Activated CD4-positive, alpha-beta T cell treated with anti-CD3 and anti-CD28 coated beads, Interleukin-2, Interleukin-4, amounts not matched to agents 100 ng/mL and 50 ng/mL, durations not matched to agents 16 hours and 8 hours (primary cell): ENCODE measurements at places on chromosomes 2 and 18.

GRCh38 chr18:72652990-72653593 lies 109.0 kb upstream of the CBLN2 start:
- peak; percentile 31 for DNase-seq

DNA sequence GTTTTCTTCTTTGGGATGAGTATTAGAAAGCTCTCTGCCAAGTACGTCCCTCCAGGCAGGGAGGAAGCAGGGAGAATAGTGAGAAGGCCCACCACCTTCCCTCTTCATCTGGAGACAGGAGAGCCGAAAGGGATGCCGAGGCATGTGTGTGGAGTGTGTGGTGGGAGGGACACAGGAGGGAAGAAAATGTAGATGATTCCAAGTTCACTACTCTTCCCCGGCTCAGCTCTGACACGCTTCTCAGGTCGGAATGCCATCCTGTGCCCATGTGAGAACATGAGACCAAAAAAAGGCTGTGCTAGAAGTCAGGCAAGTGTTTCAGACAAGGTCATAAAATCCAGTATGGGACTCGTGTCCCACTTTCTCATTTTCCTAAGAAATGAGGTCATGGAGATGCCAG lies 47.4 kb downstream of the GYPC start:
- no peak for DNase-seq

GRCh38 chr2:46530639-46531038 lies 51.3 kb downstream of the TMEM247 start:
- no peak for DNase-seq

- peak; percentile 32 for DNase-seq
These were observed 70.8 kb downstream of the INPP4A start for GRCh38 chr2:98515250-98515991.

DNA sequence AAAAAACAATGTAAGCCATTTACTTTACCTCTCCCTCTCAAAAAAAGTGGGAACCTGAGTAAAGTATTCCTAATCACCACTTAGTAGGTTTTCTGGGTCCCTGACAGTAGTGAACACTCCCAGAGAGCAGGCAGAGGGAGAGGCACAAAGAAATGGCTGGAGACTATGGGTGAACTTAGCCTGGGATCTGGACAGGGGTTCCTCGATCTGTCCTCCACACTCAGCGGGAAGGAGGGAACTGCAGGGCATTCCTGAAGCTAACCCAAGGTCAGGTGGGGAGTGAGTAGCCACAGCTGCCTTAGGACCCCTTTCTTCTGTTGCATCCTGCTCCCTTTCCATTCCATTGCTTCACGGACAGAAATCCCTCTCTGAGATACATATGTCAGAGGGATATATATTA lies 155.3 kb downstream of the TPGS2 start:
- no peak for DNase-seq

GRCh38 chr18:57997820-57998219 lies 46.2 kb upstream of the NEDD4L start:
- no peak for DNase-seq

GRCh38 chr2:6922201-6922656 lies 5.0 kb downstream of the RNF144A start:
- DNase-seq: no peak

GRCh38 chr2:120920454-120921148 lies 184.9 kb downstream of the GLI2 start:
- no peak for DNase-seq

GRCh38 chr2:192099742-192100141 lies 95.0 kb downstream of the TMEFF2 start:
- no peak for DNase-seq

GRCh38 chr2:85795331-85796045 lies 41.7 kb downstream of the ATOH8 start:
- DNase-seq: no peak

DNA sequence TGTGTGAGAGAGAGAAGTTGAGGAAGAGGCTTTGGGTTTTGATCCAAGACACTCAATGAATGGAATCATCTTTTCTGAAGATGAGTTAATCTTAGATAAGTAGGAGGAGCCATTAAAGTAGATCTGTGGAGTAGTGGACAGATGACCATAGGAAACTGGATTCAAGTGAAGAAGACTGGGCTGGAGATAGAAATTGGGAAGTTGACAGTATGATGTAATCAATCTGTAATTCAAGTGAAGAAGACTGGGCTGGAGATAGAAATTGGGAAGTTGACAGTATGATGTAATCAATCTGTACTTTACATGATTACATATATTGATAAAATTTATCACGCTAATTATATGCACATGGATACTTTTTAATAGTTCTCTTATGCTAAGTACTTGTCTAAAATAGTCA lies 92.8 kb downstream of the PHLPP1 start:
- DNase-seq: no peak

GRCh38 chr2:59297816-59298215 lies 1056.7 kb upstream of the FANCL start:
- DNase-seq: no peak

DNA sequence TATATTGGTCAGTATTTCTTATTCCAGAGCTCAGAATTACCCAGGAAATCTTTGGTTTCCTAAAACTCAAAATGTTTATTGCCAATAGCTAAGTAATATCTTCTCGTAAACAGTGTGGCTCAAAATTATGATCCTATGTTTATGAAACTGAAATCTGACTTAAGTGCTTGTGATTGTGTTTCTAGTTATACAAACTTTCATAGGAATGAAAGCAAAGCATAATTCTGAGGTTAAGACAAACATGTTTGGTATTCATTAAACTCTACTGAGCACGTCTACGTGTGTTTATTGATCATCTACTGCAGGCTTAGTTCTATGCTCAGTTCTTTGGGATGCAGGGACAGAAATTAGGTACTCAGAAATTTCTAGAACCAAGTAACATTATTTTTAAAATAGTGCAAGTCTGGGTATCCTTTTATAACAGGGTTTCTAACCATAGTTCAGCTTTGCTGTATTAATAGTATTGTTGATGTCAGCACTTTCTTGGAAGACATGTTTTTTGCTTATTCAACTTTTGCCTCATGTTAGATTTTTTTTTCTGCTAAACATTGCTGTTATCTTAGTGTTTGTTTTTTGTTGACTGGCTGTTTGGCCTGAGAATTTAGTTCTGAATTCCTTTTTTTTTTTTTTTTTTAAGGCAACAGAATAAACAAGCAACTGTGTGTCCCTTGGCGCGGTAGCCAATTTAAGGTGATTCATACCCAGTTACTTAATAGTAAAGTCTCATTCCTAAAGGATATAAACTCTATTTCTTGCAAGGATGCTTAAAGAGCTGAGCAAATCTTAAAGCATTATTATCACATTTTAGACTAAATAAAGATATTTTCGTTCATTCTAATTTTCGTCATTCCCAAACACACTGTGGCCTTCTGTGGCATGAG lies 31.3 kb downstream of the PTPRM start:
- no peak for DNase-seq

- peak; percentile 100 for DNase-seq
These were observed 520 bp downstream of the SAP130 start for GRCh38 chr2:128027278-128027800.

- DNase-seq: no peak
These were observed 4.0 kb downstream of the DOK1 start for GRCh38 chr2:74558284-74559230.

- DNase-seq: no peak
These were observed 47.0 kb downstream of the TNFRSF11A start for GRCh38 chr18:62372156-62372555.

GRCh38 chr18:22451796-22452195 lies 34.1 kb upstream of the CTAGE1 start:
- no peak for DNase-seq

DNA sequence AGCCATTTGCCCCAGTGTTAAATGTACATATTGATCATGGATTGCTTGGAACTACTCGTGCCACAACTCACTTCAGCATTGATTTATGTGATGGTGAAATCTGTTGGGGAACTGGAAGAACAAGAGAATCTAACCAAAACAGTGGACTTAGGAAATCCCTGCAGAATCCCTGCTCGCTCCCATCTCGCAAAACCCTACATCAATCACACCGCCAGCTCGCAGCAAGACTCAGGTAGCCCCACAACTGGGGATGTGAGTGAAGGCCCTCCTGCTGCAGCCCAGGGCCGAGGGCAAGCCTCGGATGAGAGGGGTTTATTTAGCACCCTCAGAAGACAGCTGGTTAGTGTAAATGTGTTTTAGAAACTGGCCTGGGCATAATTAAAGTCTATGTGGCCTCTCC lies 171.6 kb downstream of the ANAPC1 start:
- DNase-seq: no peak

GRCh38 chr18:5439986-5440696 lies 103.7 kb downstream of the EPB41L3 start:
- DNase-seq: no peak

DNA sequence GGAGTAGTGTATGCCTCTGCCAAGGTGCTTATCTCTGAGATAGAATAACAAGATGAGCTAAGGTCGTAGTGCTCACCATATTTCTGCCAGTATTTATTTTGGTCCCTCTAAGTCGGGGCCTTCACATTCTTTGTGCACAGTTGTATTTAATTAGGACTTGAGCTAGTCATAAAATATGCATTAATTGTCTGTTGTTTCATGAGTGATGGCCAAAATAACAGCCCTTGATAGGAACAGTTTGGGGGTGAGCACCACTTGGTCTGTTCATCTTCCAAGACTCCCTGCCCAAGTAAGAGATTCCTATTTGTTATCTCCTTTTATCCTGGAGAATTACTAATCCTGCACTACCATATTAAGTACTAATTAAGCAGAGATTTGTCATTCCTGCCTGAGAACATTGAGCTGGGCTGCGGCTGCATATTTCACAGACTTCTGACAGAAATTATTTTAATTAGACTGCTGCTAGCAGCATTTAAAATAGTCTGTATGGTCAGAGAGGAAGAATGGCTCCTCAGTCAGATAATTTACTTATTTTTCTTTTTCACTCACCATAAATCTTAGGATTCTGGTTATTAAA lies 435.1 kb downstream of the MTX2 start:
- no peak for DNase-seq

DNA sequence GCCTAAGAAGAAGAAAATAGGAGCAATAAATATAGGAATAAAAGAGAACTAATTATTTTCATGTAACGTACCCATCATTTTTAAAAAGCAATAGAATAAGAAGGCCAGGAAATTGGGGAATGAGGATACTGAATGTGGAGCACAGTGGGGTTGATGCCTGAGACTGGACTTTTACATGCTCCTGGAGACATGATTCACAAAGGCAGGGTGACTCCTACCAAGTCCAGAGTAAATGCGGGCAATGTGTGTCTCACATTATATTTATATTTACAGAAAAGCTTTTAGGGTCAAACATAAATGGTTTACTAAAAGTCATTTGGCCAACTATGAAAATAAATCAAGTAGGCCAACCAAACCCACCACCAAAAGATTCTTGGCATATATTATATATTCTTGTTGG lies 87.9 kb upstream of the COL5A2 start:
- no peak for DNase-seq

- DNase-seq: no peak
These were observed 118.1 kb upstream of the MAP2 start for GRCh38 chr2:209305746-209306196.

DNA sequence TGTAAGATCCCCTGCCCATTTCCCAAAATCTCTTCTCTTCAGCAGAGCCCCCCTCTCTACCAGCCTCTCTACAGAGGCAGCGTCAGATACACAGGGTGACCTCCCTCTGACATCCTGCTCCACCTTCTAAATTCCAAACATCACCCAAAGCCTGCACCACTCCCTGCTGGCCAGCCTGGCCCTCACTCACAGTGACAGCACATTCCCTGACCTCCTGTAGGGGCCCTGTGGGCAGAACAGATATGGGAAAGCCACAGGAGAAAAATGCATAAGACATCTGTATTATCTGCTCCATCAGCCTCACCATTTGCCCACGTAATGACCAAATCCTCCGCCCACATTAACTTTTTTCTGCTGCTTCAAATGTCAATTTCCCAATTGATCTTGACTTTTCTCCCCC lies 40.6 kb downstream of the TRABD2A start:
- no peak for DNase-seq

GRCh38 chr2:604385-604784 lies 72.8 kb downstream of the TMEM18 start:
- no peak for DNase-seq

DNA sequence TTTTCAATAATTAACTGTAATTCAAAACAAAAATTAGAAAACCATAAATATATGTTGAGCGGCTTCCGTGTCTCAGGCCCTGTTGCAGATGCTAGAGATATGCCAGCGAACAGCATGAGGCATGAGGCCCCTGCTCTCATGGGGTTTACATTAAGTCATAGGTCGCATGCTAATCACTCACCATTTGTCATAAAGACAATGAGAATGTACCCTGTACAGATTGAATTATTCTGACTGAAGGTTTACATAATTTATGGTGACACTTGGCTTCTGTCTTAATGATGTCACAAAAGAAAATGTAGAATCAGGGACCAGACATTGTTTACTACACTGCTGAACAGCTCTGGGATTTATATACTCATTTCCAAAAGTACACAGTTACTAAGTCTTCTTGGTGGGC lies 5.9 kb upstream of the VAPA start:
- no peak for DNase-seq

DNA sequence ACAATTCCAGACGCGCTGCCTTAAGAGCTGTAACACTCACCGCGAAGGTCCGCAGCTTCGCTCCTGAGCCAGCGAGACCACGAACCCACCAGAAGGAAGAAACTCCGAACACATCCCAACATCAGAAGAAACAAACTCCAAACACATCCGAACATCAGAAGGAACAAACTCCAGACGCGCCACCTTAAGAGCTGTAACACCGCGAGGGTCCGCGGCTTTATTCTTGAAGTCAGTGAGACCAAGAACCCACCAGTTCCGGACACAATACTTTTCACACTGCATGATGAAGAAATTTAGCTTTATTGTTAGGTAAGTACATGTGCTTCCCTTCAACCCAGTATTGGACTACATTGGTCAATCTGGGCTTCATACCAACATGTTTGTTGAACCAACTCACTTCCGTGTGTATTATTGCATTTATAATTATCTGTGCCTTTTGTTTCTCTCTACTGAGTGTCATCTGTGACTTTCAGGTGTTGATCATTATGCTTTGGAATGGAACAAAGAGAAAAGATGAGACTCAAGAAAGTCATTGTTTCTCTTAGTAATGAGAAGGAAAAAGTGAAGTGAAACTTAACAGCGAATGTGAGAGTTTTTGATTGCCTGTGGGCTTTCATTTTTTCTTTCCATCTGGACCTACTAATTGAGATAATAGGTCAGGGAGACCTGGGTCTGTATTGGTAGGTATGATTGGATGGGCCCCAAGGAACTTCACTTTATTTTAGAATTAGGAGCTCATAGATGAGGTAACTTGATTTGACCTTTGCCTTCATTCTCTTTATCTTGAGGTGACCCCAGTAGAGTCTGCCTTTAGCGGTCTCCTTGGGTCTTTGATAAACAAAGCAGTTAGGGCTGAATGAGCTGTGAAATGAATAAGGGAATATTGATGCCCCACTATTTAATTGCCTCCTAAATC lies 76.1 kb upstream of the CAVIN2 start:
- no peak for DNase-seq

GRCh38 chr2:10286216-10287037 lies 16.3 kb upstream of the HPCAL1 start:
- DNase-seq: no peak

DNA sequence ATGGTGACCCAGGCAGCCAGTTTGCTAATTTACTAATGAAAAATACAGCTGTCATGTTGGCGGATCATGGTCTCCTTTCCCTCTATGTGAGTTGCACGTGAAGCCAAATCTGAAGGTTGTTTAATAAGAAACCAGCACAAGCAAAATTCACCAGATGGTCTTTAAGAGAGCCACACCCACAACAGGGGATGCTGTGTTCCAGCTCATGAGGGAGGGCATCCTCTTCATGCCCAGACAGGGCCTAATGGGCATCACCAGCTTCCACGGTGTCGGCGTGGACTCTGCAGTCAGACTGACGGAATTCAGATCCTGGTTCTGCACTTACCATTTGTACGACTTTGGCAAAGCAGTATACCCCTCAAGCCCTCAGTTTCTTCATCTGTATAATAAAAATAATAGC lies 39.9 kb downstream of the TMEM247 start:
- DNase-seq: no peak
